ENCODE measurements at places on chromosomes 13 and 19.

- no peak for DNase-seq
Observed at GRCh38 chr19:23294141-23294540, 43.9 kb upstream of the ZNF724 start.

DNA sequence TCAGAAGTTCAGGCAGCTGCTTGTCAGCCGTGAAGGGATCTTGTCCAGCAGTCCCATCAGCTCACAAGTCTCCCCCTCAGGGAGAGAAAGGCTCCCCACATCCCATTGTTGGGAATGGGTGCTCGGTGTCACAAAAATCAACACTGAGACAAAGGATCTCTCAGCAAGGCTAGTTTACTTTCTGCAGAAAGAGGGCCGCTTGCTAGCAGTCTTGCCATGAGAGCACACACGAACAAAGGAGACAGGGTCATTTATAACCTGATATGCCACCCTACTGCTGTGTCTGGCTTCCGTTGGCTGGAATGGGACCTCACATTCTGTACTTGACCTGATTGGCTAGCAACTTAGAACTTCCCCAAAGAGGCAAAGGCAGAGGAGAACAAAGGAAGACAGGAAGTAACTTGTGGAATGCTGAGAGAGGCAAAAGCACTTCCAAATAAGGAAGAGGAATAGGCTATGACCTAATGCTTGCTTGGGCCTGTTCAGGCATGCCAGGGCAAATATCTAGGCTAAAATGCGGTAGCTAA is 8.7 kb upstream of the IGFL3 start:
- DNase-seq, result no peak

GRCh38 chr19:11016631-11017030 is 55.8 kb downstream of the SMARCA4 start:
- no peak for DNase-seq

- DNase-seq, result no peak
Observed at GRCh38 chr19:51564791-51565190, 6.3 kb upstream of the ZNF175 start.

DNA sequence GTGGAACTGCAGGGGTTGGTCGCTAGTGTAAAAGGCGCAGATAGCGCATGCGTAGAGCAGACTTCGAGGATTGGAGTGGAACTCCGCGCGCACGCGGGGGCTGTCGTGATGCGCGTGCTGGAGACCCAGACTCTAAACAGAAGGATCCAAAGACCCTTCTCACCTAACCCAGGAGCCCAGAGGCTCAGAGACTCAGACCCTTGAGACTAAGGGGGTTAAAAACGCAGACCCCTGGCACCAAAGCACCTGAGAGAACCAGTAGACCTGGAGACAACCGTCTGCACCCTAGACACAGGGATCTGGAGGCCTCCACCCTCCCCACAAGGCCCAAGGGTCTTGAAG is 567 bp upstream of the CTU1 start:
- DNase-seq, result no peak

DNA sequence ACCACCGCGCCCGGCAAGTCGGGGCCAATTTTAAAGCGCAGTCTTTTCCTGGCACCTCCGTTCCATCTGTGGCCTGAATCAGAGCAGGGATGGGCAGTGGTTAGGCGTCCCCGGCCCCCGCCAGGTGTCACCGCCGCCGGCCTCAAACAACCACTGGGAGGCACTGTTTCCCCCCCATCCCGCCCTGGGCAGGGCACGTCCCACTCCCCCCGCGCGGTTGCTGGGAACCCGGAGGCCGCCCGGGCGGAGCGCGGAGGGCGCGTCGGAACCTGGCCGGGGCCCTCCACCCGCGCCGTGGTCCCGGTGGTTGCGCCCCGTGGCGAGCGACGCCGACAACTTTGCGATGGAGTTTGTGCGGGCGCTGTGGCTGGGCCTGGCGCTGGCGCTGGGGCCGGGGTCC is at the start of gene GRIN3B:
Gene GRIN3B, plus strand, starts transcription at position 325 of the 400 bp plus-strand sequence. Its CDS starts 19 bp downstream, at position 344.
- DNase-seq, result peak; percentile 26

DNA sequence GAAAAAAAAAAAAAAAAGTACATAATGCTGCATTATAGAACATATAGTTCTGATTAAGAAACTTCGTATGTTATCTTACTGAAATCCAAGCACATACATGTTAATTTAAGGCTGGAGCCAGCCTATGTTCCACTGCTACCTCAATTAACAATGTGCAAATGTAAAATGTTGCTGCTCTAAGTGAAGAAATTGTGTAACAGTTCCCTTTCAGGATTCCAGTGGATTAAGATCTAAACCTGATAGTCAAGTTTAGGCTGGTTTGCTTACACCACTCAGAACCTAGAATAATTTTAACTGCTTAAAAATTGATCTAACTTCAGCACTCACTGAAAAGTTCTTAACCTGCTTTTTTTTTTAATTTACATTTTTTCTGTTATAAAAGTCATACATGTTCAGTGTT is 4.2 kb downstream of the VPS36 start:
- DNase-seq, result no peak

- DNase-seq, result no peak
Observed at GRCh38 chr19:33701565-33701964, 79.8 kb downstream of the CHST8 start.

GRCh38 chr19:11390933-11391680 is 7.0 kb upstream of the EPOR start:
- no peak for DNase-seq

- no peak for DNase-seq
Observed at GRCh38 chr19:57465680-57466381, 8.9 kb upstream of the VN1R1 start.

DNA sequence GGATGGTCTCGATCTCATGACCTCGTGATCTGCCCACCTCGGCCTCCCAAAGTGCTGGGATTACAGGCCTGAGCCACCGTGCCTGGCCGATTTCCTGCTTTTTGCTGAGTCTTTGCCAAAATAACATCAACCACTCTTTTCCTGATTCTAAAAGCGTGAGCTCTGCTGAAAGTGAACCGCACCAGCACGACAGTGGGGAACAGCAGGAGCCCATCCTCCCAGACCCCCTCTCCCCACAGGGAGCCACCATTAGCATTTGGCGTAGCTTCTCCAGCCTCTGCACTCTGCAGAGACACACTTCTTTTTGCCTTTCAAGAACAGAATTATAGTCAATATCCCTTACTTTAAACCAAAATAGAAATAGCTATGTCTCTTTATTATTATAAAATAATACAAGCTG is 41.3 kb downstream of the MYH14 start:
- DNase-seq, result no peak

- DNase-seq, result no peak
Observed at GRCh38 chr13:75792526-75793187, 156.5 kb downstream of the LMO7 start.

DNA sequence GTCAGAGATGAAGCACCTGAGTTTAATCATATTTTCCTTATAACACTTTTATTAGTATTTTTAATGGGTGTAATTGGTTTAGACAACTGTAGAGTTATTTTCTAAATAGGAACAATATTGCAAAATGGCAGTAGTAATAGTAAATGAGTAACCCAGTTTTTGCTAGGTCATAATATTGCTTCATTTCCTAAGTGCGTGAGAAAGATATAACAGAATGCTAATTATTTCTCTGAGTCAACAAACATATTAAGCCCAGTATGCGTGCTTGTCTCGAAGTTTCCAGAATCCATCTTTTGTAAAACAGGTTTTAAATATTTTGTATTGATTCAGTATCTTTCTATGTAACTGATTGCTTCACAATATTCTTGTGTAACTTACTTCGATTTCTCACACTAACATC is 315.3 kb downstream of the MYO16 start:
- no peak for DNase-seq

- DNase-seq, result no peak
Observed at GRCh38 chr13:28494504-28494777, 487 bp downstream of the FLT1 start.

- no peak for DNase-seq
Observed at GRCh38 chr19:46898731-46899130, 37.9 kb downstream of the ARHGAP35 start.

GRCh38 chr13:27791146-27791900 is 960 bp upstream of the GSX1 start:
- no peak for DNase-seq

DNA sequence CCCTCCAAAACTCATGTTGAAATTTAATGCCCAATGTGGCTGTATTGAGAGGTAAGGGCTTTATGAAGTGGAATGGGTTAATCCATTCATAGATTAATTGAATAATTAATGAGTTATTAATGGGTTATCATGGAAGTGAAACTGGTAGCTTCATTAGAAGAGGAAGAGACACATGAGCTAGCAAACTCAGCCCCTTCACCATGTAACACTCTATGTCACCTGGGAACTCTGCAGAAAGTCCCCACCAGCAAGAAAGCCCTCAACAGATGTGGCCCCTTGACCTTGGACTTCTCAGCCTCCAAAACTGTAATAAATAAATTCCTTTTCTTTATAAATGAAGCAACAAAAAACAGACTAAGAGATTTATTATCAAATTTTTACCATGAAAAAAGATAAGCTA is 223.5 kb downstream of the KLF12 start:
- no peak for DNase-seq

DNA sequence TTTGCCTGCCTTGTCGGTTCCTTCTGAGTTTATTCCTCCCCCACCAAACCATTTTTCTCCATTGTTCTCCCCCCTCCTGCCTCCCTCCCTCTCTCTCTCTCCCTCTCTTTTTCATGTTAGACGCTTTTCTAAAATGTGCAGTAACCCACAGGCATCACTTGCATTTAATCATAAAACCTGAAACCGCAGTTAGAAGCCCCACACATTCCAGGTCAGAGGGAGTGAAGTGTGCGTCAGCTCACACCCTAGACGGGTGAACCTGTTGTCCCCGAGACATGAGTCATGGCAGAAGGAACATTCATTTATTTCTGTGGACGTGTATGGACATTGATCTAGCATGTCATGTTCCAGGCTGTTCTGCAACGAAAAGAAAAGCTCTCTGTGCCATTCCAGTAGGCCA is 19.9 kb downstream of the ONECUT3 start:
- DNase-seq, result no peak

DNA sequence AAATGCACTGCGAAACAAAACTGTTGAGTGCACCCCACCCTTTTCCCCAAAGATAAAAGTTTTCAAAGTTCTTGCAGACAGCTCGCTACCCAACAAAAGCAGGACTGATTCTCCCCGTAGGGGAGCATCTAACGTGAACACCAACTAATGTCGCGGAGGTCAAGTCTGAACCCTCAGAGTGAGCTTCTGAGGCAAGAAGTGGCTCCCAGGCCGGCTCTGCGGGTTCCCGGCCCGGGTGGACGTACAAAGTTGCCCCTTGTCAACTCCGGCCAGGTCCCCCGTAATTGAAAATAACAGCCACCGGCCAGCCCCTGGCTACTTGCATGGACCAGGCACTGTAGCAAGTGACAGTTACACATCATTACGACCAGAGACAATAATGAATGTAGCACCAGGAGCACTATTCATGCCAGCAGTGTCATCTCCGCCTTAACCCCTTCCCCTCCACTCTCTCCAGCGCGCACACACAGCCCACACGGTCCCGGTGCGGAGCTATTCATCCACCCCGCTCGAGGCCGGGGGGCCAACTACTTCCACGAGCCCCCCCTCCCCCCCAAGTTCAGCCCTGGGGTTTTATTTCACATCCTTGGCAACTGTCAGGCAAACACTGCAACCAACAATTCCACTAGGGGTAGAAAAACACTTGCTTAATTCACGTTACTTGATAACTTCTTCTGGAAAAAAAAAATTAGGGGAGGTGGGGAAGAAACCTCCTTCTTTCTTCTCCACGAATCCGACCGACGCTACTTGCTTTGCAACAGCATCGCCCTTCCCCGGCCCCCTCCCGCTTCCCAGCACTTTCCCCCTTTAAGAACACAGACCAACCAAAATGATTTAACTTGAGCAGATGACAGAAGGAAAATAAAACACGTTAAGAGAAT is 1.2 kb downstream of the KLF12 start:
- DNase-seq, result peak; percentile 20

GRCh38 chr19:29520390-29520789 is 5.4 kb upstream of the VSTM2B start:
- no peak for DNase-seq

DNA sequence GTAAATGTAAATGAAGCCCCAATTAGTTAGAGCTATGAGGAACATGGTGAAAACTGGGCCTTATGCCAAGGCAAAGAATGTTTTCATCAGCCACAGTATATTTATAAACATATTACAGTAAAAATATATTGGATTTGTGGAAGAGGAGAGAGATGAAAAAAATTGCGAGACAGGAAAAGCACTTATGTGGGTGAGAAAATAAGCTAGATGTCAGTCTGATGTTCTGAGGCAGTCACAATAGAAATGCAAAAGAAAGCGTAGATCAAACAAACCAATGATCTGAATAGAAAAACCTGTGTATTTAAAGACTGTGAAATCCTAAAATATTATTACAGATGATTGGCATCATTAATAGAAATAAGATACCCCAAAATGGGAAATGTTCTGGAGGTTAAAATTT is 1332.5 kb downstream of the SLITRK5 start:
- no peak for DNase-seq

- DNase-seq, result no peak
Observed at GRCh38 chr19:12689581-12690216, 1.9 kb downstream of the GNG14 start.

DNA sequence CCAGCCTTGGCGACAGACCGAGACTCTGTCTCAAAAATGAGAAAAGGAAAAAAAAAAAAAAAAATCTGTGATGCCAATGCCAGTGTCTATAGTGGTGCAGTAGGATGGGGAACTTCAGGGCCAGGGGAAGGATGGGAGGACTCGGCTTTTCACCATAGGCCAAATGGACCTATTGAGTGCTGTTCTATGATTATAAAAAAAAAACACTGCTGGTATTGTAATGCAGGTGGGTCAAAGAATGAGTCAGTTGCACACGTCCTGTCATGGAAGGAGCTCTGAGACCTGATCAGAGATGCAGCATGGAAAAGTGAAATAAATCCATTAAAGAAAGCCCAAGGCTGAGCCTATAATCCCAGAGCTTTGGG is 7.0 kb downstream of the DNAJB1 start:
- DNase-seq, result no peak

GRCh38 chr19:30625947-30626625 is 253.9 kb downstream of the ZNF536 start:
- no peak for DNase-seq

GRCh38 chr13:94414708-94415107 is 64.8 kb downstream of the DCT start:
- no peak for DNase-seq

- no peak for DNase-seq
Observed at GRCh38 chr19:34120846-34121639, 51.3 kb upstream of the LSM14A start.

- DNase-seq, result no peak
Observed at GRCh38 chr13:23668562-23668961, 98.3 kb downstream of the TNFRSF19 start.

- no peak for DNase-seq
Observed at GRCh38 chr13:94195715-94196114, 283.8 kb downstream of the DCT start.

DNA sequence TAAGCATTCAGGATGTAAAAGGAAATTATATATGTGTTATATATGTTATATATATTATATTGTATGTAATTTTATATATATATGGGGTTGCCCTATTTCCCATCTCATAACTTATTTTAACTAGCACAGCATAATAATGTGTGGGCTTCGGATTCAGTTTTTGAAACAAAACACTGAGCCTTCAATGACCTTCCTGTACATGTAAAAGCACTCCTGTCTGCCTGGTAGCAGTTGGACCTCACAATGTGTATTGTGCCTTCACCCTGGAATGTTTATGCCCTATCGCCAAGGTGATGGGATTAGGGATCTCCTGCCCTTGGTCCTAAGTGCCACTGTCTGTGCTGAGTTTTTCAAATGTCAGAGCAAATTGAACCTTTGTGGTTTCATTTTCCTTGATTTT is 968.8 kb downstream of the TUBA3C start:
- DNase-seq, result no peak

Data from T-helper 22 cell (primary cell).